ENCODE measurements at places on chromosomes 5 and 9.

DNA sequence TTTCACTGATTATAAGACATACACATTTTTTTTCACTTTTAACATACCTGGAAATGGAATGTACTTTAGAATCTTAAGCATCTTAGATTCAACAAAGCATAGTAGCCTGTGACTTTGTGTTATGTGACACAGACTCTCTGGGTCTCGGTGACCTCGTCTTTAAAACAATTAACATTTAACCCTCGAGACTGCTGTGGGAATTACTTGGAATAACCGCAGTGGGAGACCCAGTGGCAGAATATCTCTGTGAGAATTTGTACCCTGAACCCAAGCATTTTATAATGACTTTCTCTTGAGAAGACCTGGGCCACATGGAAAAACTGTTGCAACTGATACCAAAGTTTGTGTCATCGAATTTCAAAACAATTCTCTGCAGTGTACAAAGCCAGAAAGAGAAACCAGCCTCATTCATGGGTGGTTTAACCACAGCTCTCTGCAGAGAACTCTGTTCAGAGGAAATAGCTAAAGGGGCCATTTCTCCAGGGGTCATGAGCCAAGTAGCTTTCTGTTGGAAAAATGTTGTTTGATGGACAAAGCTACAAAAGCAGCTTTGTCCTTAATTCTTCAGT lies 10.0 kb upstream of the RETREG1 start:
- DNase-seq = no peak

GRCh38 chr9:137673886-137674285 lies 55.1 kb downstream of the EHMT1 start:
- no peak for DNase-seq

- DNase-seq = no peak
These were observed 22.9 kb upstream of the ASS1 start for GRCh38 chr9:130421802-130422276.

DNA sequence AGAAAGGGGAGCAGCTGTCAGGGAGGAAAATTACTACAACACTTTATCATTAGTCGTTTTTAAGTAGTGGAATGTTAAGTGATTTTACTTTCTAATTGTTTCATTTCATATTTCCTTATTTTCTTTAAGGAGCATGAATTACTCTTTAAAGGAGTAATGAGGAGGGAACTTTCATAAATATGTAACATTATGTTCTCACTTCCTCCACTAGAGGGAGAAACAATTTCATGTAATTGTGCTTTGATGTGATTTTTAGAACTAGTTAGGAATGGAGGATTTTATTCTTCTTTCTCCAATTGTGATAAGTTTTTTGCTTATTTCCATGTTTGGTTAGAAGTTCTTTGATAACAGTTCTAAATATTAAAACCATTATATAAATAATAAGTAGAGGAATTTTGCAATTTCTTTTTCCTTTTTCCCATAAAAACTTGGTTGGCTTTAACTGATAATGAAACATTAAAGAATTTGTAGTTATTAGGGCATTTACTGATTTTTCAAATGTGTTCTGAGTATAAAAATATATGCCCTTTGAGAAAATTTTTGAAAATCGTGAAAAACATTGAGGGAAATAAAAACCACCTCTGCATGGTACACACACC lies 25.6 kb downstream of the CEP78 start:
- no peak for DNase-seq

DNA sequence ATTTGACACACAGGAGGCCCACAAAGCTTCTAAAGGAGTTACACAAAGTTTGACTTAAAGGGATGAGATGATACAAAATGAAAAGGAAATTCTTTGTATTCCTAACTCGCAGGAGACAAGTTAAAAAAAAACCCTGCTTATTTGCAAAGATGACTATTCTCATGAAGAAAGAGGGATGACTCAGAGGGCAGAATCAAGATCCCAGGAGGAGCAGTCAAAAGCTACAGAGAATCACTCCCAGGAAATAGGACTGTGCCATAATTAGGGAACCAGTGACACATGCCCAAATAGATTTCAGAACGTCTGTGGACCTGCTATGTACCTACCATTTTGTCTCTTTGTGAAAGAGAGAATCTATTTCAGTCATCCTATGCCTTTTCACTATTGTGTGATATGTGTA lies 103.5 kb upstream of the ARRDC3 start:
- DNase-seq = no peak

DNA sequence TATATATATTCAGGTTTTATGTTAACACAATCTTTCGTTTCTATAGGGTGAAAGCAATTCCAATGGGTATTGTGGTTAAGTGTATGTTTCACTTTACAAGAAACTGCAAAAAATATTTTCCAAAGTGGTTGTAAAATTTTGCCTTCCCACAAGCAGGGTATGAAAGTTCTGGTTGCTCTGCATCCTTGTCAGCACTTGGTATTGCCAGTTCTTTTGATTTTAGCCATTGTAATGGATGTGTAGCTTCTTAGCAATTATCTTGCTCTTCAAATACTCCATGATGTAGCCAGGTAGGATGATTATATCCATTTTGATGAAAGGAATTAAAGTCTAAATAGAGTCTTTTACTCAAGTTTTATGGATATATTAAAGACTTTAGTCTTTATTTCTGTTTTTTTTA lies 9.1 kb upstream of the ADAM19 start:
- no peak for DNase-seq

DNA sequence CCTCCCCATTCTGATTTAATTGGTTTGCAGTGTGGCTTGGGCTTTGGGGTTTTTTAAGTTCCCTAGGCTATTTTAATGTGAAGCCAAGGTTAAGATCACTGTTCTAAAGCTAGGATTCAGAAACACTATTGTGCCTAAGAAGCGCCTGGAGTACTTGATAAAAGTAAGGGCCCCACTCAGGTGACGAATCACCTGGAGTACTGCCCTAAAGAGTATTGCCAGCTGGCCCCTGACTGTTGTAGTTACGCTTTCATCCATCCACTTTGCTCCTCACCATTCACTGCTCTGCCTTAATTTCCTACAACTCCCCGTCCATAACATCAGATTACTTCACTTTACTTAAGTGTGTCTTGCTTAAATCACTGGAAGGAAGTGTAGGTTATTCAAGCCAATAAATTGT lies 119.3 kb downstream of the CD180 start:
- DNase-seq = no peak

- no peak for DNase-seq
These were observed 272.0 kb upstream of the ZNF462 start for GRCh38 chr9:106590759-106591505.

DNA sequence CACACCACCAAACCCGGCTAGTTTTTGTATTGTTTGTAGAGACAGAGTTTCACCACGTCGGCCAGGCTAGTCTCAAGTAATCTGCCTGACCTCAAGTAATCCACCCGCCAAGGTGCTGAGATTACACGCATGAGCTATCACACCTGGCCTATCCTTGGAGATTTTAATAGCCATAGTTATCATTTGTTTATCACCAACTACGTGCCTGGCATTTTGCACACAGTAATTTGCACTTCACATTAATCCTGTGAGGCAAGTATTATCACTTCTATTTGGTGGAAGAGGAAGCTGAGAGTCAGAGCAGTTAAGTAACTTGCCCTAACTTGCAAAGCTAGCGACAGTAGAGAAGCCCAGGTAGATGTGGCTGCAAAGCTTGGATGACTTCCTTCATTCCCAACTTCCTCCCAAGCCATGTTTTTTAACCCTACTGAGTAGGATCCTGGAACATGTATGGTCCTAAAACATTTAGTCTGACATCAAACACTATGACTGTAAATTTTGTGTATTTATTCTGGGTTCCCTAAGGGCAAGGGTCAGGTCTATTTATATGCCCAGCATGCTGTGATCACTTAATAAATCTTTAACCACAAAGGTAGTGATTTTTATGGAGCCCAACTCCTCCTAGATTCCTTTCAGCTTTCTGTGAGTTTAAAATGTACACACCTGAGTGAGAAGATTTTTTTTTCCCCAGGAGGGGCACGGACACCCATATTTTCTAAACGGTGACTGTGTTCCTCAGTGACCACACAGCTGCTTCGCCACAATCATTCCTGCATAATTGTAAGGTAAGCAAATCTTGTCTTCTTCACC lies 100.2 kb upstream of the RAI14 start:
- no peak for DNase-seq

GRCh38 chr5:2741956-2742355 lies 9.5 kb downstream of the IRX2 start:
- no peak for DNase-seq

DNA sequence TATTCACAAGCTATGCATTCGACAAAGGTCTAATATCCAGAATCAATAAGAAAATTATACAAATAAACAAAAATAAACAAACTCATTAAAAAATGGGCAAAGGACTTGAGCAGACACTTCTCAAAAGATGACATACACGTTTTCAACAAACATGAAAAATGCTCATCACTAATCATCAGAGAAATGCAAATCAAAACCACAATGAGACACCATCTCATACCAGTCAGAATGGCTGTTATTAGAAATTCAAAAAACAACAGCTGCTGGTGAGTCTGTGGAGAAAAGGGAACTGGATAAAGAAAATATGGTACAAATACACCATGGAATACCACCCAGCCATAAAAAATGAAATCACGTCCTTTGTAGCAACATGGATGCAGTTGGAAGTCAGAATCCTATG lies 45.1 kb upstream of the PUM3 start:
- no peak for DNase-seq

DNA sequence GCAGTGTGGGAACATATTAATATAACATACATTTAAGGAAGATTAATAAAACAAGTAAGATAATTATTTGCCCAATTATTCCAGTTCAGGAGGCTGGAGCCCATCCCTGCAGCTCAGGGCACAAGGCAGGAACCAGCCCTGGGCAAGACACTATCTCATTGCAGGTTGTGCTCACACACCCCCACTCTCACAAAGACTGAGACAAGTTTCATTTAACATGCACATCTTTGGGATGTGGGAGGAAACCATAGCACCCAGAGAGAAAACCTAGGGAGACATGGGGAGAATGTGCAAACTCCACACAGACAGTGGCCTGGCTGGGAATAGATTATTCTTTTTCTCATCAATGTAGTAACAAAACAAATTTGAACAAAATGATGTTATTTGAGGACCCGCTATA lies 279.1 kb downstream of the MCTP1 start:
- no peak for DNase-seq

DNA sequence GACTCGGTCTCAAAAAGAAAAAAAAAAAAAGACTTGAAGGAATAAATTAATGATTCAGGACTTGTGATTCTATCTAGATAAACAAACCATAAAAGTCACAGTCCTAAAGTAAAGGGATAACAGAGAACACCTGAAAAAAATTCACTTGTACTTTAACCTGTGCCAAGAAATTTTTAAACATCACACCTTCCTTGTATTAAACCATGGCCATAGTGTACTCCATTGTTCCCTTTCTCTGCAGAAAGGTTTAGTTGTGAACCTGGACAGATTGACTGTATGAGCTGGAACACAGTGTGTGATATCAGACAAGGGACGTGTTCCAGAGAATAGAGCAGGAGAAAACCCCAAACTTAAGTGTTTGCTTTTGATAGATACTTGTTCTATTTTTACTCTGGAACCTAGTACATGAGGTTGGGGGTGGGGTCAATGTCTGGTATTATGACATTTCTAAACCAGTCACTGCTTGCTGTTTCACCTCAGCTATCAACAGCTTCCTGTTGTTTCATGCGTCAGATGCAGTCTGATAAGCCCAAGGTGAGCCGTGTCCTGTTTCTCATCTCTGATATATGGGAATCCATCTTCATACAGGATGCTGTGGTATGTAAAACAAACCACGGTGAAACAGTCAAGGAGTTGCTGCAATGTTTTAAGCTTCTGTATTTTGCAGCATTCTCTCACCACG lies 62.5 kb upstream of the ITGA1 start:
- no peak for DNase-seq

DNA sequence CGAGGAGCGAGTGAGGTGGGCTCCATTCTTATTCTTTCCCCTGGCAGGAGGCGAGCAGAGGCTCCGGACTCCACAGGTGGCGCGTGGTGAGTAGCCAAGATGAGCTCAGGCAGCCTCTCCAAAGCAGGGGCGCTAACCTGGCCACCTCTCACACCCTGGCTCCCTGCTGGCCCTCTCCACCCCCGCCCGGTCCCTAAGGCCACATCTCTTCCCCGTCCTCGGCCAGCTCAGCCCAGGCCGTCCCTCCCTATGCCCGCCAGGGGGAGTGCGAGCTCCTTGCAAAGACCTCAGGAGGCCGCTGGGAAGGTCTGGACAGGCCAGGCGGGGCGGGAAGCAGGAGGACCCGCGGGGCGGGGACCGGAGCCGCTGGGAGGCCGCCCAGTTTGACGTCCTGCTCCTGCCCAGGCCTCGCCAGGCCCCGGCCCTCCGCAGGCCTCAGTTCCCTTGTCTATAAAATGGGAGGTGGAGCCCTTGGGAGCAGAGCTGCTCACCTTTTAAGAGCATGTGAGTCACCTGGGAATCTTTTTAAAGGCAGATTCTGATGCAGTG lies 46.3 kb upstream of the GGTA1 start:
- DNase-seq = no peak

DNA sequence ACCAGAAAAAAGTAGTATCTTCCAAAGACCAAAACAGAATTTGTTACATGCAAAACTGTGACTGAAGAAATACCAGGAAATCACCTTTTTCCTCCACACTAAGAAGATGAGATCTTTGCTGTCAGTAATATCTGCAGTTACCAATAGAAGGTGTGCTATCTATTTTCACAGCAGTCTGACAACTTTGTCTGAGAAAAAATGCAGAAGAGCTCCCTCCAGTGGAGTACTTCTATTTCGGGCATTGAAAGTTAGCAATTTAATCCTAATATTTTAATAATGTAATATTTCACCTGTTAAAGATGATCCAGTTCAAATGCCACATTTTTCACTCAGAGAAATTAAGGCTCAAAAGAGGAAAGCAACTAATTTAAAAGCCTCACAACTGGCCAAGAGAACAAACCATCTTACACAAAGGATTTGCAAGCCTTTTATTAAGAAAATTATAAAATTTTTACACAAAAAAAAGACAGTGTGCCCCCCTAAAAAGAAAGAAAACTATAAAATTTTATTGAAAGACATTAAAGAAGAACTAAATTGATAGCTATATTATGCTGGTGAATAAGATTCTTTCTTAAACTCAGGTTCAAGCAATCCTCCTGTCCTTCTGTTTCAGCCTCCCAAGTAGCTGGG lies 50.6 kb downstream of the DEPDC1B start:
- DNase-seq = no peak

GRCh38 chr5:128341056-128341455 lies 197.0 kb downstream of the FBN2 start:
- DNase-seq = no peak

DNA sequence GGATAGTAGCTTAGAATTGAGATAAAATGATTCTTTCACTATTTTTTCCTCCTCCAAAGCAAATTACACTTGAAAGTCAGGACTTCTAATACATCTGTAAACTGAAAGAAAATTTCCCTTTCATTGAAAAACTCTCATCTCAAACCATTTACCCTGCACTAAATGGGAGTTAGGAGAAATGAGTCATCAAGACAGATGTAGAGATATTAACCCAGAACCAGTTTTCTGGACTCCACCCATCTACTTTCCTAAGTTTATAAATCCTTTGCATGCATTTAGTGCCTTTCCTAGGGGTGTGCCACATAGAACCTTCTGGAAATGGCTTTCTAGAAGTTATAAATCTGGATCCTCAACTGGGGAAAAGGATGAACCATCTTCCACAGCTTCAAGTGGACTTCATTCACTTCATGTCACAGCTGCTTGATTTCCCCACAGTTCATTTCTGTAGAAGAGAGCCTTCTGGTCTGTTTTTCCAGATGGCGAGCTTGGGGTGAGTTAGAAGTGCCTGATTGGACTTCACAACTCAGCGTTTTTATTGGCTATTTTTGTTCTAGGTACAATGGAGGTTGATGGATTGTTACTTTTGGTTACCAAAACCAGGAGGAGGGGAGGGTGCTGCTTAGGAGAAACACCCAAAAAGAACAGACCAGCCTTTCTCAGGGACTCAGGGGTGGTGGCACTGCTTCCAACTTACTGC lies 72.5 kb upstream of the GPR151 start:
- DNase-seq = no peak

GRCh38 chr5:42514754-42515153 lies 91.5 kb downstream of the GHR start:
- DNase-seq = no peak
